Astrocyte of the cerebellum (primary cell): ENCODE measurements at places on chromosomes 1 and 21.

GRCh38 chr1:91948501-91949355, 473 bp upstream of the BRDT start:
- DNase-seq = no peak

DNA sequence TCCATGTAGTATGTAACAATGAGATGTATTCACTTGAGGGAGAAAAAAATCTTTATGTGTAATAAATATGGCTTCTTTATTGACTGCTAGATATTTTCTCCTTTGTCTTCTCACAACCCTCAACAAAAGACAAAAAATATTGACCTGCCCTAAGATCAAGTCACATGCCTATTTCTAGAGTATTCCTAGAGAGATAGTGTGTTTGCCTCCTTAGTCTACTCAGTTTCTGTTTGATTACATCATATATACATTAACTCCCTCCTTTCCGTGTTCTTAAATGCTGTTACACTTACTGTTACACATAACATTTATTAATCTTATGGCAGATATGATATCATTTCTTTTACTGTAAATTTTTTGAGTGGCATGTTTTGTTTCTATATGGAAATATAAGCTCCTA, 281.6 kb upstream of the RGS18 start:
- DNase-seq = no peak

- no peak for DNase-seq
Measured at GRCh38 chr1:244384066-244384465, 67.6 kb downstream of the ADSS2 start.

- DNase-seq = no peak
Measured at GRCh38 chr1:70778056-70778762, 269.4 kb downstream of the PTGER3 start.

DNA sequence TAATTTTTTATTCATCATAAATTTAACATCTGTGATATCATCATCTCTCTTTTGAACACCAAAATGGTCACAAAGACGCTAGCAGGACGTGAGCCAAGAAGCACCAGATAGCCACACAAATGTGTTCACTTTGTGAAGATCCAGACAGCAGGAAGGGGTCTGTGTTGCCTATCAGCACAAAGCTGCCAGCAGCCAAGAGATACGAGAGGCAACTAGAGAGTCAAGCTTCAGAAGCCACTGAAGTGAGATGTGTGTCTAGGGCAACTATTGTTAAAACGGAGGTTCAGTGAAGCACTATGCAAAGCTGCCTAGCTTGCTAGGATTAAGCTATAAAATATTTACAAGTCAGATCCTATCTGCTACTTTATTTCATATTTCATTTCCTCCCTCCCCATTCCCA, 45.3 kb downstream of the NDC1 start:
- no peak for DNase-seq

DNA sequence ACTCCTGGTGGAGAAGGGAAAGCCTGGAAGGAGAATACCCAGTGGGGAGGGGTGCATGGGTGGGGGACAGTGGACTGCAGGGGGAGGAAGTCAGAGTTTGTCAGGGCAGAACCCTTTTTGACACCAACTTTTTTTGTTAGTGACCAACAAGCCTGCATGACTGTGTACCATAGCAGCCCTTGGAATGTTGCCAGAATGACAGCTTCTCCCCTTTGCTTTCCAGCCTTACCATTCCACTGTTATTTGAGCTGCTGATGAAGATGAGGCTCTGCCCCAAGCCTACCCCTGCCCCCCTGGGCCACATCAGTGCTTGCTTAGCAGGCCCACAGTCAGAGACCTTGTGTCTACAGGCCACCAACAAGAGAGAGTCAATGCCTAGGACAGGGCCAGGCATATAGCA, 341.2 kb downstream of the HHAT start:
- no peak for DNase-seq

DNA sequence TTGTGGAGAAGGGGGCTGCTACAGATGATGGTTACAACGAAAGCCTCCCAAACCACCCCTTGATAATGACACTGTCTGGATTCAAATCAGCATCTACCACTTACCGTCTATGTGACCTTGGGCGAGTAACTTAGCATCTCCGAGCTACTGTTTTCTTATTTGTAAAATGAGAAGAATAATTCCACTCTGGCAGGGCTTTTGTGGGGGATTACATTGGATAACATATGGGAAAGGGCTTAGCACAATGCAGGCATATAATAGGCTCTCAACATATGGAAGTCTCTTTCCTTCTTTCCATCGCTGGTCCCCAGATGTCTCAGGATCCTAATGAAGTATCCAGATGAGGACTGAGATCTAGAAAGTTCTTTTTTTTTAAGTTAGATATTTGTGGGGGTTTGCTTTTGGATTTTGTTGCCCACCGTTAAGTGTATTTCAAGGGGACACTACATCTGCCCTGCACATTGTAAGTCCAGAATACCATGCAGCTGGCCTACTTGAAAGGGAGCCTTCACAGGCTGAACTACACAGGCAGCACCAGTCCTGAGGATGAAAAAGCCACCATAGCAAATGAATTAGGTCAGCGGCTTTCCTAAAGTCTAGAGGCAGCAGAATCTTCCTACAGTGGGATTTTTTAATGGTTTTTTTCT, 172.2 kb upstream of the IRF2BP2 start:
- DNase-seq = no peak

GRCh38 chr21:15468368-15468767, 261.4 kb upstream of the USP25 start:
- DNase-seq = no peak

GRCh38 chr1:112337028-112337531, 58.9 kb upstream of the CTTNBP2NL start:
- DNase-seq = no peak

DNA sequence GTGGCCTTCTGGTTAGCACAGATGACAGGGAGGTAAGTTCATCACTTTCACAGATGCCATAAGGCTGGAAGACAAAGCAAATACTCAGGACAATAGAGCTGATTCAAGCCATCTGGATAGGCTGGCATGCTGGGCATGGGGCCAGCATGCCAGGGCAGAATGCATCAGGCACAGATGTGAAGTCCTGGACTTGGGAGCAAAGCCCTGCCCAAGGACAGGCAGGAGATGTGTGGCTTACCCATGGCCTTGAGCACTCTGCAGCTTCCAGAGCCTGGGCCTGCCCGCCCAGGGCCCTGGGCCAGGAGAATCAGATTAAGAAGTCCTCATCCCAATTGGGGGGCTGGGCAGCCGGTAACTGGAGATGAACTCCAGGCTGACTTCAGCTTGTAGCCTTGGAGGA, 135.7 kb upstream of the ZC3H12A start:
- no peak for DNase-seq

GRCh38 chr1:48775831-48776392, 779 bp downstream of the BEND5 start:
- no peak for DNase-seq

GRCh38 chr1:15750924-15751323, 7.7 kb upstream of the FBLIM1 start:
- no peak for DNase-seq

GRCh38 chr1:109610609-109611307, 8.7 kb downstream of the GNAT2 start:
- DNase-seq = no peak

GRCh38 chr1:94614168-94614815, 72.7 kb upstream of the F3 start:
- no peak for DNase-seq

GRCh38 chr21:39559511-39559910, 53.2 kb upstream of the B3GALT5 start:
- DNase-seq = no peak

DNA sequence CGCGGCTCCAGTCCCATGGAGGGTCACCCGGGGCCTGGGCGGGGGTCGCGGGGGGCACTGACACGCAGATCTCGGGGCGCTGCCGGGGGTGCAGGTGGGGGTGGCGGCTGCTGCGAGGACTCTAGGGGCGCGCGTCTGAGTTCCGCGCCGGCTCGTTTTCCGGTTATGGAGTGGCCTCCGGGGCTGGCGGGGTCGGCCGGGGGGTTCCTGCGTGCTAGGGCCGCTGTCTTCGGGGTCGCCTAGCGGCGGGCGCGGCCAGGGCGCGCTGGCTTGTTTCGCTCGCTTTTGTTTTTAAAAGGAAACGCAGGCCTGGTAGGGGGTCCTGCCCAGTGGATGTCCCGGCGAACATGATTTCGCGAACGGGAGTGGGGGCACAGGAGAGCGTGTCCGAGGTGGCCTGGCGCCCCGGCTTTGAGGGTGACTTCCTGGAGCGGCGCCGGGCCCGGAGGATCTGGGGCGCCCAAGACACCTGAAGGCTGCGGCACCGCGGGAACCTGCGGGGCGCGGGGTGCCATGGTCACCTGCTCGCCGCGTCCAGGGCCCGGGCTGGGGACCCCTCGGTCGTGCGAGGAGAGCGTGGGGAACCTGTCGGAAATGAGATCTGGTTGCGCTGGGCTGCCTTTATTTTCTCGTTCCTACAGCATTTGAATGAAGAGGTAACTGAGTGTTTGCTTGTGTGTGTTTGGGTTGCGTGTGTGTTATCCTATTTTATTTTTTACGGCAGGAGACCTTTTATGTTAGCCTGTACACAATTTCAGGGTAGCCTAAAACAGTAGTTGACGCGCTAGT, 618 bp downstream of the ETS2 start:
- no peak for DNase-seq

DNA sequence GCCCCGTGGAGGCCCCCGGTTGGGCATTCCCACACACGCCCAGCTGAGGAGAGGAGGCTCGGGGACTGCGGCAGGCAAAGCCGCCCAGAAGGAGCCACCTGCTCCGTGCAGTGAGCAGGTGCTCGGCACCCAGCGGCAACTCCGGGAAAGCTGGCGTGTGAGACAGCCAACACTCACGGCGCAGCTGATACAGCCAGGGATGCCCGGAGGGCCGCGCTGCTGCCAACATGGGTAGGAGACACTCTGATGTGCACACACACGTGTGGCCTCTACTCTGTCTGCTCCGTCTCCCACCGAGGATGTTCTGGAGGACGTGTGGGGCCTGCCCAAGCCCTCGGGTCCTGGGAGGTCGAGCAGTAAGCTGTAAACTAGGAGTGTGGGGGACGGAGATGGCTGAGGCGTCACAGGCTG, 12.9 kb downstream of the MORN1 start:
- DNase-seq = no peak

GRCh38 chr1:6336776-6337622, 56.6 kb downstream of the ACOT7 start:
- DNase-seq = no peak

- no peak for DNase-seq
Measured at GRCh38 chr1:105462308-105462707, 1594.2 kb upstream of the PRMT6 start.

GRCh38 chr1:94927405-94928175, 680 bp upstream of the CNN3 start:
- DNase-seq = peak; percentile 39

DNA sequence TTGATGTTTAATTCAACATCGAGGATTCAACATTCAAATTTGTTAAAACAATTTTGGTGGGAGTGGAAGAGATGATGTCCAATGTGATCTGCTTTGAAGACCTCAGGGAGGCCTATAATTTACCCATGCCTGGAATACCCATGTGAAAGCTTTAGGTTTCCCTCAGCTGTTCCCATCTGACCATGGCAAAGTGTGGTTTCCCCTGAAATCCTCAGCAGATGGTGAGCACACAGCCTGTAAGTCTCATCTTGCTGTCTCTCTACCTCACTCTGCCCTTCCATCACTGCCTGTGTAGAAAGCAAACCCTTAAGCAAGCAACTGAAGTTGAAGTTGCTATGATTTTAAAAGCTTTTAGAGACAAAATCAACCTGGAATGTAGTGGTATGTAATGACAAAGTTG, 80.1 kb upstream of the ATF3 start:
- DNase-seq = no peak

DNA sequence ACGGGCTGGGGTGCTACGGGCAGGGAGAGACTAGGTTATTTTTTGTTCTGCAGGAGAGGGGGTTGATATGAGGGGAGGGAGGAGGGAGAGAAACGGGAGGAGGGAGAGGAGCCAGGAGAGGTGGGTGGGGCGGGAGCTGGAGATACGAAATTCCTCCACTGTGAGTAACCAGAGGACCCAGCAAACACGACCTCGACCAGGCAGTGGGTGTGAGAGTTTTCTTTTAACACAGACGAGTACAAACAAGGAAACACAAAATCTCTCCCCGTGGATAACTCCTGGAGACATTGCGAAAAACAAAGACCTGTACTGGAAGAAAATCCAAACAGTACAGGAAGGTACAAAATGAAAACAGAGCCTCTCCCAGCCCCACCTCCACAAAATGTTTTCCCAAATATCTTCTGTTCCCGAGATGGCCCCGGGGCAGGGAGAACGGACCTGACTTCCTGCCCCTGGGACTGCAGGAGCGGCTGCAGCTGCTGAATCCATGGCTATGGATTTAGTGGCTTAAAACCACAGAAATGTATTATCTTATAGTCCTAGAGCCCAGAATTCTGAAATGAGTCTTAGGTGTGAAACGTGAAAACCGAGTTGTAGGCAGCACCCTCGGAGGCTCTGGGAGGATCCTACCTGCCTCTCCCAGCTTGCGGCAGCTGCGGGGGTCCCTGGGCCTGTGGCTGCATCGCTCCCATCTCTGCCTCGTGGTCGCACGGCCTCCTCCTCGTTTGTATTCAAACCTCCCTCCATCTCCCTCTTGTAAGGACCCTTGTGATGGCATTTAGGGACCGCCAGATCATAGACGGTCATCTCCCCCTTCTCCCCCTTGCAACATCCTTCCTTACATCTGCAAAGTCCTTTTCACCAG, 82.2 kb downstream of the RIPK4 start:
- no peak for DNase-seq

- DNase-seq = no peak
Measured at GRCh38 chr1:209878964-209879363, 51.2 kb downstream of the UTP25 start.

GRCh38 chr1:110873856-110874255, 908 bp downstream of the CD53 start:
- DNase-seq = no peak

- DNase-seq = no peak
Measured at GRCh38 chr1:117659550-117660270, 53.9 kb downstream of the TENT5C start.

- peak; percentile 85 for DNase-seq
Measured at GRCh38 chr1:16984717-16985116, 4.3 kb upstream of the MFAP2 start.

- DNase-seq = no peak
Measured at GRCh38 chr1:192061556-192061955, 96.7 kb upstream of the RGS18 start.

DNA sequence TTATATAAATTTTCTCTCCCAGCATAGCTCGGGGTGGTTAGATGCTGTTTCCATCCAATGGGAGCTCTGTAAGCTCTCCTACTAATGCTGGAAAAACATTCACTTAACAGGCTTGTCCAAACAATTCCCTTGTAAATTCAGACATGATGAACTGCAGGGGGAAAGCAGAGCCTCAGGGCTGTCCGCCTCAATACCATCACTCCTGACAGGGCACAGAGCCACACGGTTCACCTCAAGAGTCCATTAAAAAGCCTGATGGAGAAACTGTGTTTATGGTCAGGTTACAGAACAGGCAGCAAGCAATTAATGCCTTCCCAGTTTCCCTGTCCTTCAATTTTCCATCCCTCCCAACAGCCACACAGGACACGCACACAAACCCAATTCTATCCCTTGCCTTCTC, 171.0 kb downstream of the BRINP2 start:
- no peak for DNase-seq
